ENCODE measurements at places on chromosomes 13 and 19.

- no peak for DNase-seq
These were observed 8.9 kb upstream of the CCDC9 start for GRCh38 chr19:47247308-47247990.

- no peak for DNase-seq
These were observed 9.8 kb downstream of the ZNF229 start for GRCh38 chr19:44438441-44438840.

DNA sequence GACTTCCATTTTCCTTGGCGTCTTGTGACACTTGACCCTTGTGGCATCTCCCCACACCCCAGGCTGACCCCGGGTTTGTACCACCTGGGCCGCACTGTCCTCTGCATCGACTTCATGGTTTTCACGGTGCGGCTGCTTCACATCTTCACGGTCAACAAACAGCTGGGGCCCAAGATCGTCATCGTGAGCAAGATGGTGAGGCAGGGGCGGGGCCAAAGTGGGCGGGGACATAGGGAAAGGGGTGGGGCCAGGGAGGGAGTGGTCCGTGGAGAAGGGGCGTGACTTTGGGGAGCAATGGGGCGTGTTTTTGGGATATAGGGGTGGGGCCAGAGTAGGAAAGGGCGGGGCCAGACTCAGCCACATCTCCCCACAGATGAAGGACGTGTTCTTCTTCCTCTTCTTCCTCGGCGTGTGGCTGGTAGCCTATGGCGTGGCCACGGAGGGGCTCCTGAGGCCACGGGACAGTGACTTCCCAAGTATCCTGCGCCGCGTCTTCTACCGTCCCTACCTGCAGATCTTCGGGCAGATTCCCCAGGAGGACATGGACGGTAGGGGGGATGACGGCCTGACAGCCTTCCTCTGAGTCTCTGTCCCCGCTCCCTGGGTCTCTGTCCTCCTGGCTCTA is 42.8 kb downstream of the TRPM4 start:
- DNase-seq, result no peak

- no peak for DNase-seq
These were observed 50.4 kb downstream of the MYO9B start for GRCh38 chr19:17125728-17126677.

DNA sequence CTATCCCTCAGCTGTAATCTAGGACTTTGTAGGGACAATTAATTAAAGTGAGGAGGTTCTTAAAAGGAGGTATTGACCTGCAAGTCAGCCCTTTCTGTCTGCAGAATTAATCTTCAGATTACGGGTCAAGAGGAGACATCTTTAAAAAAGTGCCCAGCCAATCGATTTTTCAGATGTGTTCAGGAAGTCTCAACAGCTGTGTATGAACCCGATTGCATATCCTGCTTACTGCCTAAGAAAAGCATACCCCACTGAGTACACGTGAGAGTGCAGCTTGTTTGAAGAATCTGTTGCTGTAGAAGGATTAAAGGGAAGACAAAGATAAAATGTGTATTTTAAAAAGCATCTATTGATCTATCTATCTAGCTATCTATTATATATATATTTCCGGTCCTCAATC is 1194.5 kb downstream of the UQCRFS1 start:
- no peak for DNase-seq

- DNase-seq, result peak; percentile 99
These were observed 11.8 kb downstream of the TUBGCP3 start for GRCh38 chr13:112576191-112576590.

- no peak for DNase-seq
These were observed 2.9 kb upstream of the RCN3 start for GRCh38 chr19:49524812-49525455.

GRCh38 chr19:34990578-34991192 is 9.4 kb upstream of the GRAMD1A start:
- no peak for DNase-seq

DNA sequence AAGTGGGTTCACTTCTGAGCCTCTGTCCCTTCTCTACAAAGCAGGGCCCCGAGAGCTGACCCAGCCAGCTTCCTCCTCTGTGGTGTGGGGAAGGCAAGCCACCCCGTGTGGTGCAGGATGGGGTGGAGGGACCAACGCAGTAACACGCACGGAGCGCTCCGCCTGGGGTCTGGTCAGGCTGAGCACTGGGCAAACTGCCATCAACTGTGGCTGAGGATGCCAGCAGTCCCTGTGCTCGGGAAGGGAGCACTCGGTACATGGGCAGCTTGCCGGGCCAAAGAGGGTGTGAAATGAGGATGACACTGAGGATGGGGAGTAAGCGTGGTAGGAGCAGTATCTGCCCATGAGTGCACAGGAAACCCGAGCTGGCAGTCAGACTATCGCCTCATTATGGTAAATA is 7.6 kb upstream of the GMIP start:
- DNase-seq, result no peak

DNA sequence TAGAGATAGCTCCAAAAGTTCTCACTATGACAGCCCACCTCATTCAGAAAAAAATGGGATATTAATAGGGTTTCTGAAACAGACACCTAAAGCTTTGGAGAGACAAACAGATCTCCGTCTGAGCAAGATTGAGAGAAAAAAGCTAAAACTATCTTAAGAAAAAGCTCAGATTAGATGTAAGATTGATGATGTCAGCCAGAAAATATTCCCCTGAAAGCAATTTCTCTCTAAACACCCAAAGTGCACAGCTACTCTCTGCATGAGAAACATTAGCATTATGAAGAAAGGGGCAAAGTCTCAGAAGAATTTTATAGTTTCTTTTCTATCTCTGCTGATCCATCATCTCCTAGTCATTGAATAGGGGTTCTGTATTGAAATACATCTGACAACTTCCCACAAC is 148.9 kb downstream of the ZNF737 start:
- DNase-seq, result no peak

- no peak for DNase-seq
These were observed 32.8 kb downstream of the ZSWIM9 start for GRCh38 chr19:48203222-48203793.

GRCh38 chr13:26541678-26542568 is 15.6 kb upstream of the WASF3 start:
- no peak for DNase-seq

GRCh38 chr13:21069561-21070004 is 8.2 kb upstream of the LATS2 start:
- DNase-seq, result no peak
